ENCODE measurements at places on chromosomes 7 and 10. TPM values are rescaled to one million over a fixed set of nuclear protein-coding genes. Genes with fewer than 3 reads are reported as not detected.

The NPTX2 gene
- not detected for polyA plus RNA-seq

GRCh38 chr10:49000437-49001398 is 61.1 kb upstream of the LRRC18 start:
- no peak for DNase-seq

The MKI67 gene
- 0.10 TPM for polyA plus RNA-seq

DNA sequence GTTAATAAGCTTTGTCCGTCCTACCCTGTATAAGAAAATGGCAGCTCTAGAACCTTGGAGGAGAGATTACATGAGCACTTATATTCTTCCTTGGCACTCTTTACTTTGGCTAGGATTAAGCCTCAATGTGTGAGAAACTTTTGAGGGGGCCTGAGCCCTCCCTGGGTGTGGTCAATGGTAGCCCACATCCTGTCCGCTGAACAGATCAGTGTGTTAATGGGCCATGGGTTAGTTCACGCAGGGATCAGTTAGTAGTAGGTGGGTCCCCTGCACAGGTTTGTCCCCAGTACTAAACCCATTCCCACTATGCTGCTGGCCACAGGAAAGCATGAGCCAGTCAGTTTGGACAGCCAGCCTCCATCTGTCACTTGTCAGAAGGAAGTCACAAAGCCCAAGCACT is 20.2 kb upstream of the IKZF1 start:
- peak; percentile 28 for DNase-seq

GRCh38 chr10:14032406-14032998 is 298.2 kb downstream of the FRMD4A start:
- DNase-seq: no peak

GRCh38 chr10:70518695-70519094 is 40.1 kb downstream of the PALD1 start:
- DNase-seq: no peak

GRCh38 chr10:42646214-42646613 is 7.8 kb upstream of the ZNF33B start:
- DNase-seq: no peak

DNA sequence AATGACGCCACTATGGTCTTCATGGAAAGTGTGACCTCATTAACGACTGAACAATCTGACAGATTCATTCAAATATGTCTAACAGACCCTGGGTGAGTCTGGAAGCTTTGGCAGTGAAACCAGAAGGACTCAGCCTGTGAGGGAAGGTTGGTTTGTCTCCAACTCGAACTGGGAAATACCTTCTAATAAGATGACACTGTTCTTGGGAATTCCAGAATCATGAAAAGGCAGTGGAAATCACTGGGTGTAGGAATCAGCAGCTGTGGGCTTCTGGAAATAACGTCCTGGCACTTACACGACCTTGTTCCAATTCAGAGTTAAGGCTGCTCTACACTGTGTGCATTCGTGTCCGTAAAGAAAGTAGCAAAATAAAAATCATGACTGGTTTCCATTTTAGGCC is 75.1 kb downstream of the DGKI start:
- DNase-seq: no peak

The CYP26C1 gene
- polyA plus RNA-seq: 1.3 TPM

DNA sequence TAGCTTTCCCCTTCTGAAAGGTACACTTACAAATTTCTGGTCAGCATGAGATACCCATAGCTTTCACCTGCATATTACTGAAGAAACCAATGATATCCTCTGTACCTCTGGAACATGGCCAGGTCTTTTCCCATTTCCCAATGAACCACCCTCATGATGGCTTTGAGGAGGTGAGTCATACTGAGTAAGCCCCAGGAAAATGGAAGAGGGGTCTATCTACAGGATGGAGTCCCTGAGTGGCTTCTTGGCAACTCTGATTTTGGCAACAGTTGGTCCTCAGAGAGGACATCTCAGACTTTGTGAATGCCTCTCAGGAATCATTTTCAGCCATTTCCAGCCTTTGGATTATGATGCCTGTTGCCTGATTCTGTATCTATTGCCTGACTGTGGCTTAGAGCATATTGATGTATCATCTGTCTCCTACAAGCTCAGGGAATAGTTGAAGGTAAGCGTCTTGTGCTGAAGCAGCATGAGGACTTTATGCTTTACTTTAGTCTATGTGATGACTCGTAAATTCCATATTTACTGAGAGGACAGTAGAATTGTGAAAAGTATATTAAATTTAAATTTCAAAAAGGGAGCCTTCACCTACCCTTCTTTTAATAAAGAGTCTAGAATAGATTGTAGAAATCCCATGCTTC is 84.7 kb upstream of the DKK1 start:
- DNase-seq: no peak

- DNase-seq: no peak
Measured at GRCh38 chr7:105178928-105179541, 165.0 kb downstream of the KMT2E start.

DNA sequence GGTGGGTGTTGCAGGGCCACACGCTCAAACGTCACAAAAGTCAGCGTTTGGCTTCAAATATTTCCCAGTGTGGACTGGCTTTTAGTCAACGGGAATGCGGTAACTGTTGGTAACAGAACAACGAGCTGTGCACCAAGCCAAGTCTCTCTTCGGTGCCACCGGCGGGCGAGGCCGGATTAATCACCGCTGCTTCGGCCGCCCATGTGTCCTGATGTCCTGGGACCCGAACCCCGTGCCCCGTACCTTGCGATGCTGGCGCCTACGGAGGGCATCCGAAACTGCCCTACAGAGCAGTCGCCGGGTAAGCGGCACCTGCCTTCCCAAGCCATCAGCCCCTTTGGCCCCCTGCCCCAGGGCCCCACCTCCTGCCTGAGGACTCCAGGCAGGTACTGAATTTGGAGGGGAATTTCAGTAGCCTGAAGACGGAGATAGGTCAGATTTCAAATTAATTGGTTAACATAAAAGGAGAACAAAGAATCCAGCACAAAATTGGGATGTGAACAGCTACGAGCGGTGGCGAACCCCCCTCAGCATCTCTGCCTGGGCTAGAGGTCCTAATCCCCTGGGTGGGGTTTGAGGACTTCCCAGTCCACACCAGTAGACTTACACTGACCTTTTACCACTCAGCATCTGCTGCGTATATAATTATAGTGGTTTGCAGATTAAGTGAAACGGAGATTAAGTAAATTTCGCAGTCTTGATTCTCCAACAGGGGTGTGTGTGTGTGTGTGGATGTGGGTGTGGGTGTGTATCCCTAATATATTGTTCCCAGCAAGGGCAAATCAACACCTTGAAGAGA is at the start of gene LRRC72:
Gene LRRC72 (plus strand): TSS at position 84 of the 799 bp plus-strand sequence. CDS start 128 bp downstream, at position 212.
- no peak for DNase-seq

DNA sequence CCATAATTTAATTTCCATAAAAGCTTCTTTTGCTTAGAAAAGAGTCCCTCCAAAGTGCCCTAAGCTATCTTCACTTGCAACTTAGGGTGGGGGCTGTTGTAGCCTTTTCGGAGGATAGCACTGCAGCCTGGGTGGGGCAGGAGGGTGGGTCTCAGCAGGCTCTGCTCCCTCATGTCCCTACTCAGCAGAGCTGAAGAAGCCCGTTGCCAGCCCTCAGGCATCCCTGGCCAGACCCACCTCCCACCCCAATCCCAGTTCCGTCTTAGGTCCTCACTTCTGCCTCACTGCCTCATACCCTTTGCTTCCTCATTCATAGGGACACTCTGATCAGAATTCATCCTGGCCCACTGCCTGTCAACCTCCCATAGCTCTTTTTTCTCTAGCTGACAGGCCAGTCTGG is 99.8 kb upstream of the ZMIZ1 start:
- no peak for DNase-seq
